Substantia nigra (tissue), 51 donors: ENCODE measurements at places on chromosomes 7 and 10.

- DNase-seq: no peak
Measured at GRCh38 chr10:23263441-23264164, 71.5 kb downstream of the PTF1A start.

DNA sequence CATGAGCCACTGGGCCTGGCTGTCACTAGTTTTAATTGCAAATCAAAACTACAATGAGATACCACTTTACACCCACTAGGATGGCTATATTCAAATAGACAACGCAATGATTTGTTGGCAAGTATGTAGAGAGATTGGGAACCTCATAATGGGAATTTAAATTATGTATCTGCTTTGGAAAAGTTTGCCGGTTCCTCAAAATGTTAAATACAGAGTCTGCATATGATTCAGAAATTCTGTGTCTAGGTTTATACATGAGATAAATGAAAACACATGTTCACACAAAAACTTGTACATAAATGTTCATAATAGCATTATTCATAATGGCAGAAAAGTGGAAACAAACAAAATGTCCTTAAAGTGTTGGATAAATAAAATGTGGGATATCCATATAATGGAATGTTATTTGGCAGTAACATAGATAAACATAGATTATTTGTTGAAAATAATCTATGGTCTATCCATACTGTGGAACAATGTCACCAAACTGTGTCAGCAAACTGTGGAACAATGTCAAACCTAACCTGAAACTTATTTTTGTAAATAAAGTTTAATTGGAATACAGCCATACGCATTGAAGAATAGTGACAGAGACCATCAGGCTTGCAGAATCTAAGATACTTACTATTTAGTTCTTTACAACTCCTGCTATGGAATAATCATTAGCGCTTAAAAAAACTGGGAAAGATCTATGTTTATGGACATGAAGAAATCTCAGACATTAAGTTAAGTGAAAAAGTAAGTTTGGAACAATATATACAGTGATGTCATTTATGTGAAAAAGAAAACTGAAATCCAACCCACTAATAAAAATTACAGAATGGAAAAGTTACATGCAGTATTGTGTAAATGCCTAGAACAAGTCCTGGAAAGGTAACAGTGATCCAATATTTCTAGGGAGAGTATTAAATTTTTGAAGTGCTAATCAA lies 70.9 kb downstream of the CCDC7 start:
- DNase-seq: no peak

DNA sequence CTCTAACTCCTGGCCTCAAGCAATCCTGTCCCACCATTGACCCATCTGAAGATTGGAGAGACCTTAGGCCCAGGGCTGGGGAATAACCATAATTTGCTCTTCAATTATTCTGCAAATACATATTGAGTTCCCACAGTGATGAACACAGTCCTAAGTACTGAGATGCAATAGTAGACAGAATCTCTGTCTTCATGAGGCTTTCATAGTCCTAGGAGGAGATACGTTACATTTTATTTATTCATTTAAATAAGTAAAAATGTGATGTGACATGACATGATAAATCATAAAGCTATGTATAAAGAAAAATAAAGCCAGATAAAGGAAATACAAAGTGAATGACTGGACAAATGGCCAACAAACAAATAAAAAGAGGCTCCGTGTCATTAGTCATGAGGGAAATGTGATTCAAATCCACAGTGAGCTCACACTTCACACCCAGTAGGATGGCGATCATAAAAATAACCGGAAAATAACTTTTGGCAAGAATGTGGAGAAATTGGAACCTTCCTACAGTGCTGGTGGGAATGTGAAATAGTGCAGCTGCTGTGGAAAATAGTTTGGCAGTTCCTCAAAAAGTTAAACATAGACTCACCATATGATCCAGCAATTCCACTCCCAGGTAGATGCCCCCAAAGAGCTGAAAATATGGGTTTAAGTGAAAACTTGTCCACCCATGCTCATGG lies 52.1 kb upstream of the JCAD start:
- no peak for DNase-seq

GRCh38 chr10:105807935-105808587 lies 1167.0 kb downstream of the SORCS3 start:
- no peak for DNase-seq

GRCh38 chr7:112069879-112070321 lies 136.3 kb downstream of the DOCK4 start:
- no peak for DNase-seq

DNA sequence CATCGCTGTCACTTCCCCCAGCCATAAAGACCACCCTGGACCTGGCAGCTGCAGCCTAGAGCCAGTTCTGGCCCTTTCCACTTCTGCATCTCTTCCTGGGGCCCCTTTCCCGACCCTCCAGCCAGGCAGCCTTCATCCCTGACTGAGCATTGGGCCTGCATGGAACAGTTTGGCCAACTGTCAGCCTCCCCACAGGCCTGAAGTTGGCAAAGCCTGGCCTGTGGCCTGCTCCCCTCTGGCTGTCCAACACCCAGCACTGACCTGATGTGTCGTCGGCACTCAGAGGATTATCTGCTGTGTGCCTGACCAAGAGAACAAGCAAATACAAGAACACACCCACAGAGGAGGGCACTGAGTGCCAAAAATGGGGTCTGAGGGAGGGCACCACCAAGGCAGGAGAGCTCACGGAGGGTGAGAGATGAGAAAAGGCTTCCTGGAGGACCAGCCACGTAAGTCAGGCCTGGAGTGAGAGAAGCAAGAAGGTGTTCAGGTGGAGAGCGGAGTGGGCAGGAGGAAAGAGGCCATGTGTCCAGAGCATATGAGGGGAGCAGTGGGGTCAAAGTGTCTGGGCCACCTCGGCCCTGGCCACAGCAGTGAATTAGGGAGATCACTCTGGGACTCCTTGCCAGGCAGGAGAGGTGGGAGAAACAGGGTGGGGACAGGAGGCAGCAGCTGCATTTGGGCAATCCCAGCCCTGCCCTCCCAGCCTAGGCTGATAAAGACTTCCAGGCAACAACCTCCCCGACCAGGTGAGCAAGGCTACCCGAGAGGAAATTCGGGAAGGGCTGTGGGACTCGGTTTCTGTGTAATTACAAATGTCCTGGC lies 4.5 kb downstream of the GPRIN2 start:
- no peak for DNase-seq

DNA sequence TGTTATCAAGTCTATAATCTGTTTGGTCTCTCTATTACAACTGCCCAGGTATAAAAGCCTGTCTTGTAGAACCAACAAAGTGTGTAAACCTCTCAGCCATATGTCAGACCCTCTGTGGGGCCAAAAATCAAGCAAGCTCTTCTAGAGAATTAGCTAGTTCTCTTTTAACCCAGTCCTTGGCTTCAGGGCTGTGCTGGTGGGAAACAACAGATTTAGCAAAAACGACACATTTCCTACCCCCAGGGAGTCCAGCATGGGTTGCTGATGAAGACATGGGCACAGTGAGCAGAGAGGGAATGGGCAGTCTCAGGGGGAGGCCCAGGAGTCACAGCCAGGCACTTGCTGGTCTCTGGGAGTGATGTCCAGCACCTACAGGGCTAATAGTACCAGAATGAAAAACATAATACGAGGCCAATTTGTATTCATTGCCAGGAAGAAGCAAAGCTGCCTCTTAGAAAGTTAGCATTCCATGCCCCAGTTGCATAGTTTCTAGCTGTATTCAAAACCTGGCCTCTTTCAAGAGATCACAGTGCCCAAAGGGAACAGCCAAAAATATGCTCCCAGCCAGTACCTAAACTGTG lies 80.1 kb downstream of the FRMD4A start:
- no peak for DNase-seq

GRCh38 chr7:46810986-46811385 lies 770.9 kb downstream of the TNS3 start:
- DNase-seq: no peak

GRCh38 chr7:53302496-53303246 lies 267.2 kb downstream of the POM121L12 start:
- no peak for DNase-seq

- DNase-seq: no peak
Measured at GRCh38 chr7:152351168-152351567, 84.6 kb downstream of the KMT2C start.
